ENCODE measurements at places on chromosomes 16 and 17.

- no peak for DNase-seq
These were observed 259.0 kb upstream of the MYOCD start for GRCh38 chr17:12406623-12407215.

DNA sequence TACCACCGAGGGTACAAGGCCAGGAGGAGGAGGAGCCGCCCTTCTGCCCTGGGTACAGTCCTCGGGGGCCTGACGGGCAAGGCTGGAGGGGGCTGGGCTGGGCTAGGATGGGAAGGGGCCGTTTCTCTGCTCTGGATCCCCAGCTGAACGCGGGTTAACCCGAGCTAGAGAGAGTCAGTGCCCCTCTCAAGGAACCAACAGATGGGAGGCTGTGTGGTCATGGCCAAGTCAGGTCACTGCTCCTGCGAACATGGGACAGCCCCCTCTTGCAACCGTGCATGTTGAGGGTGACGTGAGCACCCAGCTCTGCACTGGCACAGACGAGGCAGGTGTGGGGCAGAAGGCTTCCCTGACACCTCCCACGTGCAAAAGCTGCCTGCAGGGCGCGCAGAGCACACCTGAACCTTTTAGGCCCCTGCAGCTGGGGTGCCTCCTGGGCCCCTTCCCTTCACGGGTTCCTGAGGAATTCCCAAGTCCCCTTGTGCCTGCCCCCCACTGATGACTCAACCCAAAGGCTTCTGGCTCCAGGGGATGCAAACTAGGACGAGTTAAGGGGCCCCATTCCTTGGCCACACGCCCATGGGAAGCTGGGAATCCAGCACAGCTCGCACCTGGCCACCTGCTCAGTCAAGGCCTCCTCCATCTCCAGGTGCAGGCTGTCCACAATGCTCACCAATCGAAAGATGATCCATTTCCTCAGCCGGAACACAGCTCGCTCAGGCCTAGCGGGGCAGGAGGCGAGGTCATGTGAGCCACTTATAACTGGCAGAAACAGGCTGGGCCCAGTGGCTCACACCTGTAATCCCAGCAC lies 6.3 kb downstream of the MYBBP1A start:
- DNase-seq: no peak

GRCh38 chr16:76059186-76059585 lies 218.0 kb upstream of the CNTNAP4 start:
- DNase-seq: no peak

GRCh38 chr16:47382362-47382761 lies 78.5 kb downstream of the ITFG1 start:
- DNase-seq: no peak

GRCh38 chr17:48555258-48556228 lies 10.6 kb upstream of the HOXB2 start:
- peak; percentile 94 for DNase-seq

- no peak for DNase-seq
These were observed 128.0 kb downstream of the CMIP start for GRCh38 chr16:81572386-81573144.

DNA sequence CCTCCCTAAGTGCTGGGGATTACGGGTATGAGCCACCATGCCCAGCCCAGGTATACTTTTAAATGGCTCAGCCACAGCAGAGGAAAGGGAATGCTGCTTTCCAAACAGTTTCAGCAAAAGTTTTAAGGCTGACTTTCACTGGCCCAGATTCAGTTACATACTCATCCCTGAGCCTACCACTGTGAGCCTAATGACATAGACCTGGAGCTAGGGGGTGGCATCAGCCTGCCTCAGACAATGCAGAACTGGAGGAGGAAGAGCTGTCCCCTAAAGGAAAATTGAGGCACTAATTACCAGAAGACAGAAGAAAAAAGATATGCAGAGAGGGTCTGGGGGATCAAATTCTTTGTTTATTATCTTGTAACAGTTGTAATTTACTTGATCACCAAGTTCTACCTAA lies 43.9 kb downstream of the HS3ST4 start:
- DNase-seq: no peak

DNA sequence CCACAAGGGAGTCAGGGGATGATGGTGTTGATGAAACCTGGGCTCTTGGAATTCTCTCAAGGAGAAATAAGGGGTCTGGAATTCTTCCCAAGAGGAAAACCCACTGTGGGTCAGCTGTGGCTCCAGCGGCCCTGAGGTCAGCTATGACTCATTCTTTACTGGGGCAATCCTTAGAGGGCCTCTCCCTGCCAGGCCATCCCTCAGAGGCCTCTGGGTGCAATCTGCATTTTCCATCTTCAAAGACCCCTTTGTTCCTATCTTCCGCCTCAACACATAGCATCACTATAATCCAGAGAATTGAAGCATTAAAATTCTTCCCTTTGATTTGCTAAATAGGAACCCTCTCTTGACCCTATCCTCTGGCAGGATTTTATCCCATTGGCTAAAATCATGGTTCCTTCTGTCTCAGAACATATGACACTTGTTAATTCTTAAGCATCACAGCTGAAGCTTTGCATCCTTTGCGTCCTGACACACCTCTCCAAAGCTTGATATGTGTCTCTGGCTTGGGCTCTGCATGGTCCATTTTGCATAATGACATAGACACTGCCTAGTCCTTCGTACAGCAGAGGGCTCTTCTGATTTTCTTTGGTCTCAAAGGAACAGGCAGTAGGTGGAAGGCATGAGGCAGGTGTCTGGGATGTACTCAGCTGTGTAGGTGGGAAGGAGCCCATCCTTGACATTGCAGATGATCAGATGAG lies 4.4 kb upstream of the KRT37 start:
- DNase-seq: no peak

DNA sequence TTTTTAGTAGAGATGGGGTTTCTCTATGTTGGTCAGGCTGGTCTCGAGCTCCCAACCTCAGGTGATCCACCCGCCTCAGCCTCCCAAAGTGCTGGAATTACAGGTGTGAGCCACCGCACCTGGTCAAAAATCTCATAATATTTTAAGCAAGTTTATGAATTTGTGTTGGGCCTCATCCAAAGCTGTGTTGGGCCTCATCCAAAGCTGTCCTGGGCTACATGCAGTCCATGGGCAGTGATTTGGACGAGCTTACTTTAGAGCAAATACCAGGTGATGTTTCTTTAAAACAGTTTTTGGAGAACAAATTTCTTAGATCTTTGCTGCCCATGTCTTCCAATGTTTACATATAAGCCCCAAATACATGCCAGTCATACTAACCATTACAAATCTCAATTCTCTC lies 84.4 kb upstream of the C17orf78 start:
- no peak for DNase-seq

All from AG04449 (cell line).